ENCODE measurements at places on chromosomes 2 and 18. TPM values are rescaled to one million over a fixed set of nuclear protein-coding genes. Genes with fewer than 3 reads are reported as not detected.

GRCh38 chr2:10304458-10305253, 2.0 kb downstream of the HPCAL1 start:
- no peak for DNase-seq

DNA sequence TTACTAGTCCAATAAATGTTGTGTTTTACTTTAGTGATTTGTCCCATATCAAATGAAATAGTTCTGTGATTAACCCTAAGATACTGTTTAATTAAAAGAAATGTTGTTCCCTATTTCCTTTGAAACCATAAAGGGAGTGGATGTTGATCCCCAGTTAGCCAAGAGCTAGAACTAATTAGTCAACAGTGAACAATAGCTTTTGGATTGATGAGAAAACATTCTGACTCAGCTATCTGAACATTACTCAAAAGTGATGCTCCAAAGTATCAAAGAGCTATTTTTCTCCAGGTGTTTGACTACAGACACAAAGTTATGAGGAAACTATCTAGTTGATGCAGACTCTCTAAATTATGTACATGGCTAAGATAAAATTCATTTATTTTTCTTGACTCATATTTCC, 7.3 kb upstream of the FEZ2 start:
- no peak for DNase-seq

DNA sequence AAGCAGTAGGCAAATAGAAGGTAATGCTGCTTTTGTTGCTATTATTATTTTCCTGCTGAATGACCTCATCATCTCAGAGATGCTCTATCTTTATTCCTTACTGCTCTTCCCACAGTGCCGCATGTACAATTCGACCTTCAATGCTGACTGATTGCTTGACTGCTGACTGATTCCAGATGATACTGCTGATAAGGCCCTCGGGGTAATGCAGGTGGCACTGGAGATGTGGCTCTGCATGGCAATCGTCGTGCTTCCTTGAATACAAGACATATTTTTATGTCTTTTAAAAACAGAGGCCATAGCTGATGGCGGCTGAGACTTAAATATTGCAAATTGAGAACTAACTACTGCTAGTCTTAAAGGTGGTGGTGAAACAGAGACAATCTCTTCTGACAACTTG, 146.6 kb downstream of the LOXHD1 start:
- no peak for DNase-seq

- no peak for DNase-seq
Observed at GRCh38 chr2:203650860-203651613, 55.4 kb upstream of the CD28 start.

DNA sequence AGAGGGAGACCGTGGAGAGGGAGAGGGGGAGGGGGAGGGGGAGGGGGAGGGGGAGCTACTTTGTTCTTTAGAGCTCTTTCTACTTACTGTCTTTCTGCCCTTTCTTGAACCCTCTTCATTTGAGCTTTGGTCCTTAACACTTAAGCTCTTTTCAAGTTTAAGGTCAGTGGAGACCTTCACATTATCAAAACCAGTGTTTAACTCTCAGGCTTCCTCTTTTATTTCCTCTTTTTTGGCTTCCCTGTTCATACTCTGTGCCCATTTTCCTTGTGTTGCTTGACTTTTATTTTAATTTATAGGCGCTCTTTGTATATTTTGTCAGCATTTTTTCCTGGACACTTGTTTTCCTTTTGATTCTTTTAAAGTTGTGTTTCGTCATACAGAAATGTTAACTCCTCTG, 37.1 kb downstream of the ACSL3 start:
- DNase-seq = no peak

DNA sequence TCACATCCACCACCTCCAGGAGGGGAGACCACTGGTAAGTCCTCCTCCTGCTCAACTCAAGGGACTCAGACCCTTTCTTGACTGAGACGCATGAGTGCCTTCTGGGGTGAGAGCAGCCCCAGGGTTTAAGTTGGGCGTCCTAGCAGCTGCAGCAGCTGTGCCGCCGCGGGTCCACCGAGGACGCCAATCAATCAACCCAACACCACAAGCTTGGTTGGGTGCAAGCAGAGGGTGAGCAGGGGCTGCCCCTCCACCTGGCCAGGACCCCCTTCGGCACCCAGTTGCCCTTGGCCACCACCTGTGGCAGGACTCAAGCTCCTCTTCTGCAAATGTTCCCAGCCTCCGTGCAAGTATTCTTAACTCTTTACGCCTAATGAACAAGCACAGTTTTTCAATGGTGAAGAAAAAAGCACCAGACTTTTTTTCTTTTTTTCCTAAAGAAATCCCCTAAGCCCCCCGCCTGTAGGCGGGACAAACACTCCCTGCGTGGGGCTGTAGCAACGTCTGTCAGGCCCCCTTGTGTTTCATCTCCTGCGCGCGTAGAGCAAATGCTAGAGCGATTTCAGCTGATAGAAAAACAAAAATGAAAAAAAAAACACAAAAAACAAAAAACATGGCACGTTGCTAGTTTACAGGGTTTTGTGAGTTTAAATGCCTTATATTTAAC, 197.1 kb downstream of the LOXHD1 start:
- DNase-seq = no peak

DNA sequence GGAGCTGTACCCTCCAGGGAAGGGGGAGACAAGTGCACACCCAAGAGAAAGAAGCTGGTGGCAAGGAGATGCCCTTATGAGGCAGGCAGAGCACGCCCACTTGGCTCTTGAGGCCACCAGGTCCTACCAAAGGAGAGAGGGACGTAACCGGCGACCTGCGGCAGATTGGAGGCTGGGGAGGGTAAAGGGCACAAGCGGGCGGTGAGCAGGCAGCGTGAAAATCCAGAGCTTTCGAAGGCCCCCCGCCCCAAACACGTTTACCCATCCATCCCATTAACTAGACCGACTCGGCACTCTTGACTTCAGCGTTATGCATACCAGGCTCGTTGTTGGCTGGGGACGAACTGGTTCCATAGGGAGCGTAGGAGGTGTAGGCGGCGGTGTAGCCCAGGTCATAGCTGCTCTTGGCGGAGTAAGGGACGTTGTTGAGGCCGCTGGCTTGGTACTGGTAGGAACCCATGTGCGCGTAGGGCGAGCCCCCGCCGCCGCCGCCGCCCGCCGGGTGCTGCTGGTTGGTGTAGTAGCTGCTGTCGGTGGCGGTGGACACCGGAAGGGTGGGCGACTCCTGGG, 794 bp downstream of the DLX2 start:
- no peak for DNase-seq

- no peak for DNase-seq
Observed at GRCh38 chr18:62690236-62690815, 25.0 kb upstream of the PHLPP1 start.

- DNase-seq = no peak
Observed at GRCh38 chr2:140489193-140489592, 1641.6 kb downstream of the LRP1B start.

DNA sequence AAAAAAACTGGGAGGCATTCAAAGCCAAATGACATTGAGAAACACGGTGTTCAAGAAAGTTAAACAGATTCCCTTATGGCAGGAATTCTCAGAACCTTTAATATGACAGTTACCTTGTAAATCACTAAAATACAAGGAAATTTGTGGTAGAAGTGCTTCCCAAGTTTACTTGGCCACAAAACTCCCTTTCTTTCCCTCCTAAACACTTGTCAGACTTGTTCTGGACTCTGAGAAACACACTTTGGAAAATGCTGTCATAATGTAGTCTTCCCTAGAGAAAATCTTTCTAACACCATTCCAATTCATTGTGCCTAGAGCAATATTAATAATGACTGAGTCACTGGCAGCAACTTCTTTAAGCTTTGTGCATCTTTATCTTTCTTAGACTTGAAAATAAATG, 140.4 kb downstream of the ANKRD44 start:
- DNase-seq = no peak

- DNase-seq = no peak
Observed at GRCh38 chr2:97760480-97761049, 47.2 kb downstream of the ZAP70 start.

DNA sequence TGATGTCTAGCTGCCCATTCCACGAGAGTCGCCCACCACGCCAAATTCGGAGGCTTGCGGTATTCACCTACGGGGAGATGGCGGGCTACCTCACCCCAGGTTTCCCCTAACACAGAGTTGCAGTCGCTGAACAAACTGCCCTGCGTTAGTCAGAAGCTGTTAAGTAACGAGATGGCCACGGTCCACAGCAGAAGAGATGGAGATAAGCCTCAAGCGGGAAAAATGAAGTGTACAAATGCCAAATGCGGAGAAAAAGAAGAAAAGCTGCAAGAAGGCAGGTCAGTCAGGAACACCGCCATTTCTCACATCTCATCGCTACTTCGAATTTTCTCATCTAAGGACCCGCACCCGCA, 425 bp downstream of the ASB3 start:
- no peak for DNase-seq

DNA sequence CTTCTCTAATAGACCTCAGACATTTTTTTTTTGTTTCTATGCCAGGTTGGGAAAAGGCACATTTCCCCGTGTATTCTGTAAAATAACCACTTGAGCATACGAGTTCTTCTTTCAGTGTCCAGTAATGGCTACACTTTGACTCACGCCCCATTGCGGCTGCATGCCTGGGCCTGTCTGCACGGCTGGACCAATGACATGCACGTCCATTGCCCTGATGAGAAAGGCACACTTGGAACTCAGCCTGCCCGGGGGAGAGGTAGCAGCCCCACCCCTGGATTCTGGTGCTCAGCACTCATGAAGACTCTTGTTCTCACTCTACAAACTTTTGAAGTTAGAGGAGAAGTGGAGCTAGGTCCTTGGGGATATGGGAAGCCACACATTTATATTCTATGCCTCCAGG, 5.8 kb downstream of the PCARE start:
- DNase-seq = no peak

DNA sequence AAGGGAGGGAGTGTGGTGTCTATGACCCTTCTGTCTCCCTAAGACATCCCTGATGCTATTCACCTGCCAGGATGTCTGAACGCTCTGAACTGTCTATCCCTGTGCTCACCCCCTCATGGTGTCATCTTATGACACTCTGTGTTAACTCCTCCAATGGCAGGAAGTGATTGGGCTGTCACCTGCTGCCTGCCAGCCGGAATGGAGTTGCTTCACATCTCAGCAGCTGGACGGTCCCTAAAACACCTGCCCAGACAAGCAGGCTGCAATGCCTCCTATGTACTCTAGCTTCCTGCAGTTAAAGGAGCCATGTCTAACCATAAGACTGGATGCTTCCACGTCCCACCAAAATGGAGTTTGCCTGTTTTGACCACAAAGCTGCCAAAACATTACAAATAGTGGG, 99.9 kb downstream of the CPO start:
- no peak for DNase-seq

DNA sequence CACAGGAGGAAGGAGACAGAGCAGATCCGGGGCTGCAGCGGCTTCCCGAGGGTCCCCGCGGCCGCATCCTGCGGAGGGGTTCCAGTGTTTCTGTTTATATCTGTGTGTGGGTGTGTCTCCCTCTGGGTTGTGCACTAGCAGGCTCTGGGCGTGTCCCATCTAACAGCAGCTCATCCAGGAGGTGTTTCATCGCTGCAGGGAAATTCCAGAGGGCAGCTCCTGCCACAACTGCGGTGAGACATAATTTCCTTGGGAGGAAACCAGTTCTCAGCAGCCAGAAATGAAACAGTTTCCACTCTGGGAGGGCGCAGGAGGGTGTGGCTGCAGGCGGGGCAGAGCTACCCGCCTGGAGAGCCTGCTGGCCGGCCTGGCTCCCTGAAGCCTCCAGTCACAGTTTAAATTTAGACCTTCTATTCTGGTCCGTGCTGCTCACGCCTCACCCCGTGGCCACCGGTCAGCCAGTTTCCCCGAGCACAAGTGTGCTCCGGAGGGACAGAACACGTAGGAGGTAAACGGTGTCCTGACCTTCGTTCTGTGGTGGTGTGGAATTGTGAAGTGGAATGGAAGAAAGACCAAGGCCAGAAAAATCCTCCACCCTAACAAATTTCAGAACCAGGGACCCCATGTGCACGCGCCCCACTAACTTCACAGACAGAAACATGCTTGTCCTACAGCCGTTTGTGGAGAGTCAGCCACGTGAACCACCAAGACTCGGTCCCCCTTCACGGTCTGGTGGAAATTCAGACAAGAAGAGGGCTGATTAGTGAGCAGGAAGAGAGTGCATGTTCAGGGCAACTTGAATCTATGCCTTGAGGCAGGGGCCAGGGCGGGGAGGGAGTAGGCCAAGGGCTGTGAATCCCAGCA, 50.2 kb downstream of the TEX44 start:
- no peak for DNase-seq

- no peak for DNase-seq
Observed at GRCh38 chr2:235132651-235133050, 180.8 kb downstream of the SH3BP4 start.

DNA sequence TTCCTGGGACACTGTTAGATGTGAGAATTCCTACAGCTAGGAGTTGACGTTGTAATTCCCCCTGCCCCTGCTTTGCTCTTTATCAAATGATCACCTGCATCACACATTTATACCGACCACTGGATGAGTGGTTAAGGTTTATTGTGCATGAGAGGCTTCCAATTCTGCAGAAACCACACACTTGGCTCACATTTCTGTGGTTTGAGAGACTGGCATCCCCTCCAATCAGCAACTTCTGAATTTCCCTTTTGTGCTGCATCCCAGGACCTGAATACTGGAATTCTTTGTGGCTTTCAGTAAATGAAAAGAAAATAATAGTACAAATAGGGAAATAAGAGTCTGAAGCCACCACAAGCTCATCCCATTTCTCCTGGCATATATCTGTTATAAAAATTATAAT, 628.7 kb upstream of the PIK3C3 start:
- no peak for DNase-seq

- DNase-seq = no peak
Observed at GRCh38 chr2:173355866-173356508, 1.3 kb downstream of the CDCA7 start.

- no peak for DNase-seq
Observed at GRCh38 chr2:107992069-107992468, 5.7 kb downstream of the SLC5A7 start.

DNA sequence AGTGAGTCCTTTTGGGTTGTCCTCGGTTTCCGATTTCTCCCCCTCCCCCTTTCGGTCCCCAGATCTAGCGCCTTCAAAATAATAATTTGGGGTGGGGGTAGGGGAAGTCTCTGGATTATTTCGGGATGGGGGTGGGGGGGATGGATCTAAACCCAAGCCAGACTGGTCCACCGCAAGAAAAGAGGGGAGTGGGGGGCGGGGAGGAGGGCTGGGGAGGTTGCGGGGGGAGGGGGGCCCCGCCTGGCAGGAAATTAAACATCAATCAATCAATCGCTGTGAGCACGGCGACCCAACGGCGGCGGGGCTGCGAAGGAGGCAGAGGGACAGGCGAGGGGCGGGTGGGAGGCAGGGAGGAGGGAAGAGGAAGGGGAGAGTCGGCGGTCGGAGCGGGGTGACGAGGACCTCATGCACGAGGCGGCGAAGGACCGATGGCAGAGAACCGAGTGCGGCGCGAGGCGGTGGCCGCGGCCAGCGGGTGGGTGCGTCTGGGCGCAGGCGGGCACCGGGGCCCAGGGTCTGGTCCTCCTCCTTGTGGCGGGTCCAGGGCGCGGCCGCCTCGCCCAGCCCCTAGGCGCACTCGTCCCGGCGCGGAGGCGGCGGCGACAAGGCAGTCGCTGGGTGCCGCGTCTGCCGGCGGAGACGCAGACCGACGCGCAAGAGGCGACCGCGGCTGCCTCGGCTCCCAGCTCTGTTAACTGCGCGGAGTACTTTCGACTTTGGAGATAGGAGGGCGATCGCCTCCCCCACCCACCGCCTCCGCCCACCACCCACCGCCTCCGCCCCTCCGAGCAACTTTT, 468 bp upstream of the SATB2 start:
- no peak for DNase-seq

- DNase-seq = no peak
Observed at GRCh38 chr2:44181648-44182047, 13.0 kb downstream of the PPM1B start.

Gene FBXO48
- 1.9 TPM for polyA plus RNA-seq

Gene TYMS
- 121 TPM for polyA plus RNA-seq

Gene LONRF2
- polyA plus RNA-seq = 4.0 TPM
